ENCODE measurements at places on chromosomes 6 and 20.

GRCh38 chr6:32522302-32523047 lies 7.6 kb downstream of the HLA-DRB5 start:
- no peaks in the 10 kb centered on the region for H3K36me3 ChIP-seq
- no peaks in the 10 kb centered on the region for H3K4me1 ChIP-seq
- DNase-seq: no peak
- H3K4me3 ChIP-seq: no peak overlapping the region
- no peaks in the 10 kb centered on the region for H3K27me3 ChIP-seq
- no peak overlapping the region for H3K27ac ChIP-seq

GRCh38 chr6:15462717-15463525 lies 199.9 kb downstream of the DTNBP1 start:
- H3K4me1 ChIP-seq: peaks cover 14% of the 10 kb centered on the region
- peak overlapping the region; percentile 31 for H3K27ac ChIP-seq
- H3K36me3 ChIP-seq: peaks cover 2% of the 10 kb centered on the region
- H3K27me3 ChIP-seq: no peaks in the 10 kb centered on the region
- H3K4me3 ChIP-seq: no peak overlapping the region

DNA sequence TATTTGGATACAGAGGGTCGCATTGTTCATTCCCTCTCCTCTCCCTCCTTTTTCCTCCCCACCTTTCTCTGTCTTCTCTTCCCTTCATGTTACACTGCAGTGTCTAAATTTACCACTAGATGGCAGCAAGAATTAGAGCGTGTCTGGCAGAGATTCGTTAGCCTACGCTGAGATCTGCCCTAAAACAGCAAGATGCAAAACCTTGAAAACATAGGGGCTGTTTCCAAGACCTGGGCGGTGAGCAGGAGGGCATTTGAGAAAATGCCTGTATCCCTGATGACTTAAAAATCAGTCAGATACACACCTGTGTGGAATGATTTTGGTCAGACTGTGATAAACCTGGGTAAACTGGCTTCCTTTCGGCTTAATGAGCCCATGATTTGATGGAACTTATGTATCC lies 101.5 kb upstream of the ISM1 start:
- no peaks in the 10 kb centered on the region for H3K4me1 ChIP-seq
- DNase-seq: peak; percentile 57
- no peaks in the 10 kb centered on the region for H3K27me3 ChIP-seq
- H3K27ac ChIP-seq: no peak overlapping the region

- DNase-seq: no peak
- H3K27ac ChIP-seq: no peak overlapping the region
- H3K4me1 ChIP-seq: peaks cover 5% of the 10 kb centered on the region
Measured at GRCh38 chr20:61370841-61371303, 118.8 kb downstream of the CDH4 start.

DNA sequence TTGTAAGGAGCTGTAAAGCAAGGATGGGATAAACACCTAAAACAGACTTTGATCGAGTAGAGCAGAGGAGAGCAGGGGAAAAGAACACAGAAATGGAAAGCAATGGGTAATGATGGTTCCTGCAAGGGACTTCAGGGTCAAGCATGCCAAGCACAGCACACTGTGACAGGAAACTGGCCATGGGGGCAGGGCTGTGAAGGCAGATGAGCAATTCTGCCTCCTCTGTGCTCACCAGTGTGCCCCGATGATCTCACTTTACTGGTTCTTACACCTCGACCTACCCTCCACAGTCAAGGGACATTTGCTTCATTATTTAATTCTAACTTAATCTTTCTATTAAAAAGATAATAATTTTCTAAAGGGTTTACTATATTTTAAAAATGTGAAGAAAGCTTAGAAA lies 21.6 kb upstream of the MYB start:
- no peaks in the 10 kb centered on the region for H3K4me1 ChIP-seq
- H3K27ac ChIP-seq: no peak overlapping the region
- DNase-seq: no peak
- H3K36me3 ChIP-seq: no peaks in the 10 kb centered on the region
- peaks cover 5% of the 10 kb centered on the region for H3K27me3 ChIP-seq

All from IMR-90 (cell line).